Esophagus mucosa (tissue), 1 donor: ENCODE measurements at places on chromosomes 6 and 20. TPM values are rescaled to one million over a fixed set of nuclear protein-coding genes. Genes with fewer than 3 reads are reported as not detected.
A peak's percentile ranks its signal among the peaks of the same experiment; 100 is the strongest.

GRCh38 chr6:41874741-41875140 is 20.4 kb downstream of the USP49 start:
- ATAC-seq: no peak

GRCh38 chr20:15144916-15145315 is 807.5 kb upstream of the FLRT3 start:
- no peak for ATAC-seq

The MMP24 gene
- 0.08 TPM for total RNA-seq

GRCh38 chr6:111982681-111983080 is 71.2 kb upstream of the CCN6 start:
- peak; percentile 89 for ATAC-seq

The SAPCD1 gene
- 0.64 TPM for total RNA-seq

DNA sequence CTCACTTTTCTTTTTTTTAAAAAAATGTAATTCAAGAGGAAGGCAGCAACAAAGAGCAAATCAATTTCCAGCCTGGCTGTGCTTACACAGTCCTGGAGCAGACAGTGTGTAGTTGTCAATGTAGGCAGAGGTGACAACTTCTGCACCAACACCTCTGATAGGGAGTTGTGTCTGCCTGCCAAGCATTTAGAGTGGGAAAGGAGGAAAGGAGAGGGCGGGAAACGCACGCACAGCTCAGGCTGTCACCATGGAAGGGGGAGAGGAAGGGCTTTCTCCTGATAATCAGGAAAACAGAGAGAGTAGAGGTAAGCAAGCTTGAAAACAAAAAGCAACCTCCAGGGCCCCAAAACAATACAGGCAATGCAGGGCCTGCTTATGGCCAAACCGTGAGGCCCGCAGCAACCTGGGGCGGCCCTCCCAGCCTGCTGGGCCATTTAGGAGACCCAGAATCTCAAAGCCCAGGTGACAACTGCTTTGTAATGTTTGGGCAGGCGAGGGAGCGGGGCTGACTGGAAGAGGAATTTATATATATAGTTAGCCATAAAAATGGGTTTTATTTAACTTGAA is 41.5 kb upstream of the GFOD1 start:
- no peak for ATAC-seq

DNA sequence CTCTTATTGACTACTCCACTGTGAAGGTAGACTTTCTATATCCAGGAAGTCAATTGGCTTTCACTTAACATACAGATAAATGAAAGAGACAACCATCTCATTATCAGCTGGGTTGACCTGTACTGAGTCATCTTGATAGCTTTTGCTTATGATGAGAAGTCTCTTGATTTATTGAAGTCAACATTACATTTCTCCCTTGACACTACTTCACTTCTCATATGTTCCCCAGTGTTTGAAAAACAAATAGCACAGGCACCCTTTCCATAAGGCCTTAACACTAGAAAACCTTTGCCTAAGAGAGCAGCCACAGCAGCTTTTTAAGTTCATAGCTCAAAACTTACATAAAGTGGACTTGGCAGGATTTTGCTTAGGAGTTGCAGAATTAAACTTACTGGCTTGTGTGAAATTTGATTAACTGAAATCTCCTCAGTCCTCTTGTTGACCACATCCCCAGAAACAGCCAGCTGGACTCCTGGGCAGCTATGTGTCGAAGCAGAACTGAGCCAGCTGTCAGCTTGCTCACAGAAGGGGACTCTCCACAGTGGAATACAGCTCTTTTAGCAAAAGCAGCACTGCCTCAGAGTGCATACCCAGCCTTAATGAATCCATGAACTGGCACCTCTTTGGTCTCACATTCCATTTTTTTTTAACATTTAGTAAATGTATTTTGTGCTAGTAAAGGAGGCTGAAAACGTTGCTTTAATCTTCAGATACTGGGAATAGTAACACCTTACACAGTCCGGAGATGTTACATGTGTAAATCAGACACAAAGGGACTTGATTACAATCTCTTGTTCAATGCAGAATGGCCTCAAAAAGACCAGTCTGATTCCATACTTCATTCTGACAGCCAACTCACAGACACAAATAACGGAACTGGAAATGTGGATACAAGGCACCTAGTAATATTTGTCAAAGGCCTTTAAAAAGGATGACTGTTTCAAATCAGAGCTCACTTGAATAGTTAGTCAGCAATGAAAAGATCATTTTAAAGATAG is 1532.7 kb downstream of the HACE1 start:
- ATAC-seq: no peak

The DCDC2 gene
- total RNA-seq: not detected

DNA sequence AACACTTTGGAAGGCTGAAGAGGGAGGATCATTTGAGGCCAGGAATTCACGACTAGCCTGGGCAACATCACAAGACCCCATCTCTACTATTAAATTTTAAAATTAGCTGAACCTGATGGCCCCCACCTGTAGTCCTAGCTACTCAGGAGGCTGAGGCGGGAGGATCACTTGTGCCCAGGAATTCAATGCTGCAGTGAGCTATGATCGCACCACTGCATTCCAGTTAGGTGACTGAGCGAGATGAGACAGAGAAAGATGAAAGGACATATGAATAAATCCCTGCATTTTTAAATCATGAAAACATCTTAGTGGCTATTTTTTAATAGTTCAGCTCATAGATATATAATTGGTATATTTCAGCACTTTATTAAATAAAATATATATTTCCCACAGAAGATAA is 93.8 kb downstream of the GPR63 start:
- no peak for ATAC-seq
